ENCODE measurements at places on chromosomes 1 and 21.

GRCh38 chr1:80384083-80384830, 1377.7 kb upstream of the ADGRL4 start:
- DNase-seq, result no peak

DNA sequence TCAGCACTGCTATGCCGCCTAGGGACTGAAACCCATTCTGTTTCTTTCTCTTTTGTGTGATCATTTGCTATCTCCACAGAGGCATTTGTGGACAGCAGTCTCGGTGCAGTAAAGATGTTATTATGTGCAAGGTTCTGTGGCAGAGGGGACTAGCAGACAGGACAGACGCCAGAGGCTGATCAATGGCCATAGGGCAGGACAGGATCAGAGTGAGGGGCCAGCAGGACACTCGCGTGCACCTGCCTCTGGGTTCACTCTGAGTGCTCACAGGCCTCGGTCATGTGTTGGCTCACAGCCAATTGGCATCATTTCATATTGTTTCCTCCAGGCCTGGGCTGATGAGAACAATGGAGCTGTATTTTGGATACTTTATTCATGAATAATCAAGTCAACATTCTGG, 212.6 kb downstream of the TGFB2 start:
- DNase-seq, result peak; percentile 70

GRCh38 chr1:109787845-109788601, 24.3 kb upstream of the EPS8L3 start:
- no peak for DNase-seq

DNA sequence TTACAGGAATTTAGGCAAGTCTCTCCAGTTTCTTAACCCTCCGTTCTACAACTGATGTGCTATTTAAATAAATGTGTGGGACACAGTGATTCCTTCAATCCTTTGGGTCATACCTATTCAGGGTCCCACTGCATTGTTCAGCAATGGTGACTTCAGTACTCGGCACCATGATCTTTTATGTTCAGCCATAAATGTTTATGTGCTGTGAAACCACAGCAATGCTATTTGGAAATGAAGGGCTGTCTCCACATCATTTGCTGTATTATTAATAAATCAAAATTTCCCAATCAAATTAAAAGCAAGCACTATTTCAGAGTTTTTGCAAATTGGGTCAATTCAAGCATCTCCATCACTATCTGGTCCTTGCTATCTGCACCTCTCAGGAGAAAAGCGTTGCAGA, 84.8 kb downstream of the NR5A2 start:
- DNase-seq, result no peak

- no peak for DNase-seq
These were observed 271.7 kb upstream of the C1orf174 start for GRCh38 chr1:4171480-4172450.

- DNase-seq, result no peak
These were observed at the start of gene RHBDL2 for GRCh38 chr1:38941527-38942019. TSS of gene RHBDL2 (minus strand) at chr1:38941830. CDS start at chr1:38919212, 22,618 bp downstream.

- no peak for DNase-seq
These were observed 8.8 kb upstream of the RNPC3 start for GRCh38 chr1:103516693-103517092.

DNA sequence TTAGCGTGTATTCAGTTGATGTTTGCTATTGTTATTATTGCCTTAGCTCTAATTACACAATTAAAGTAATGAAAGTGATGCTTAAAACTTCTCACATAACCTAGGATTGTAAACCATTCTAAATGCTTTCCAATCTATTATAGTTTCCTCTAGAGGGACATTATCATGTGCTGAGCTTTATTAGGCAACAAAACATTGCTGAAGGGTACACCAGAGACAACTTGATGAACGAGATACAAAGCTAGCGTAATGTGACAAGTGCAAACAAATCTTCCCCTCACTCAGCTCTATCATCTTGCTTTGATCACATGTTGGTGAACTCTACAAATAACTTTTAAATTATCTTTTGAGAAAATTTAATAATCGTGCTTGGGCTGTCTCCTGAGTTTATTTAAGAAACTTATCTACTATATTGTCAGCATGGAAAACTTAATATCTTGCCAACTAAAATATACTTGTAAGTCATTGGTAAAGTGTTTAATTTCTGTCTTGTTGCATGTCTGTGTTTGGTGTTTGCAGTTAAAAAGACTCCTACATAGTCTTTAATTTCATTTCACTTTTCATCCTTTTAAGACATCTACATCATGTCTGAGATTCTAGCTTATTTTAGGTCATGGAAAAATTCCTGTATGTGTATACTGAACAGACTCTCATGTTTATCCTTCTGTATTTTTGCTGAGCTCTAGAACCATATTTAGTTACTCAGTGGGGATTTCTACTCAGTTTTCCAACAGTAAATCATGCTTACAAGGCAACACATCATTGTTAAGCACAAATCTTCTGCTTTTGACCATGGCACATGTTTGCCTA, 104.2 kb upstream of the ADAMTS5 start:
- no peak for DNase-seq

DNA sequence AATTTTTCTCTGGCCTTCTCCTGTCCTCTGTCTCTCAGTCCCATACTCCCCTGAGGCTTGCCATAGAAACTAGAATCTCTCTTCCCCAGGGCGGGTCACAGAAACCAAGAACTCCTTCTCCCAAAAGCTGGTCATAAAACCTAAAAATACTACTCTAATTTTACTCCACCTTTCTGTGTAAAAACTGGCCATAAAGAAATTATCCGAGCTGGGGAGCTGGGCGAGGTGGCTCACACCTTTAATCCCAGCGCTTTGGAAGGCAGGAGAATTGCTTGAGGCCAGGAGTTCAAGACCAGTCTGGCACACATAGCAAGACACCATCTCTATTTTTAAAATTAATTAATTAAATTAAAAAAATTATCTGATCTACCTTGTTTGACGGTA, 3.0 kb downstream of the ALG14 start:
- DNase-seq, result no peak

GRCh38 chr21:33767236-33767635, 124.9 kb downstream of the ITSN1 start:
- DNase-seq, result no peak

GRCh38 chr1:202805886-202806844, 2.1 kb downstream of the KDM5B start:
- no peak for DNase-seq

GRCh38 chr1:173048621-173049321, 2.0 kb downstream of the TNFSF18 start:
- DNase-seq, result no peak

DNA sequence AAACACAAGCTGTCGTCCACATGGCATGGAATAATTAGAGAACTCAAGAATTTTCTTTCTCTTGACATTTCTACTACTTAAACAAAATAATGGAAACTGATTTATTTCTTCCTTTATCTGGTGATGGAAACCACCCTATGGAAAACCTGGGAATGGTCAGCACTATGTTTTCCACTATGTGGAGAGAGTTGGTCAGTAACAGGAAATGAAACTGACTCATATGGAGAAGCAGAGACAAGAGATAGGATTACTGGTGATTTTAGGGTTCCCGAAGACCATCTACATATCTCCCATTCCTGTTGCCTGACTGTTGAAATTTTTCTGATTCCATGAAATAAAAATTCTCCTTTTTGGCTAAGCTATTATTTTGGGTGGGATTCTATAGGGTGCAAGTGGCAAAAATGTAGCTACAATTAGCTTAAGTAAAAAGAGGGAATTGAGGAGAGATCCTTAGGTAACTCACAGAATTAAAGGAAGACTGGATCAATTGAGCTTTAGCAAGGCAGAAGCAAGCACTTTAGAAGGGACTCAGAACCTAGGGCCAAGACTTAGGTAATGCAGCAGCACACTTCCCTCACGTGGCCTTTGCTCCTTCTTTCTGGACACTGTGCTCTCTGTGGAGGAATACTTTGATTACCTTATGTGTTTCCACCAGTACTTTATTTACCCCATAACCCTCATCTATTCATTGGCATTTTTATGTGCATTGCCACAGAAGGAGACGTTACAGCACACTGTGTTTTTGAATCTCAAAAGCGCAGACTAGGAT, 89.6 kb downstream of the LEPR start:
- no peak for DNase-seq

- DNase-seq, result no peak
These were observed 1518.9 kb upstream of the B3GALT2 start for GRCh38 chr1:194705123-194705854.

DNA sequence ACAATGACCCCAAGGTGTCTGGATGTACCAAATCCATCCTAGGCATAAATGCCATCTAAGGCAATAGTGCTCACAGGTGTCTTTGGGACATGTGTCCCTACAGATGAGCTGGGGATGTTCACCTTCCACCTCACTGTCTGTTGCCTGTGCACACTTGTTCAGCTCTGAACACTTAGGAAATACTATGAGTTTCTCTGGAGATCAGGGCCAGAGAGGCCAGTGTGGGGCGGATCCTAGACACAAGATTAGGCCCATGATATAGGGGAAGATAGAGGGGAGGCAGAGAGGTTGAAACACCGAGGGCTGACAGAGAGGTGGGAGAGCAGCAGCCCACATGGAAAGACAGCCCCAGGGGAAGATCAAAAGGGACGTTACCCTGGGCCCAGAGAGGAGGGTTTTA, 25.6 kb downstream of the C1orf116 start:
- DNase-seq, result no peak

DNA sequence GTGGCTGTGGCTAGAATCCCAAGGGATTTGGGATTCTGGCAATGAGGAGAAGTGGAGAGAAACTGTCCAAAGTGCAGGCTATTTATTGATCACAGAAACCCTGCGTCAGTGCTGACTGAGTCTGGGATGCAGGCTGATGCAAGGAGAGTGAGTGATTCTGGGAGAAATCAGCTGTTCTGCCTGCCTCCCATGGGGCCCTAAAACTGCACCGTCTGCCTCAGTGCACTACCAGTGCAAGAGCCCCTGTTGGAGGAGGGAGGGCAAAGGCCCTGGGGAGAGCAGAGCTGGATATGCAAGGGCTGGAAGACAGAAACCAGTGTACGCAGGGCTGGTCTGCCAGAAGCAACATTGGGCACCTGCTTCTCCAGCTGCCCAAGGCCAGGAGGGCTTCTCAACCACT, 42.6 kb downstream of the C1orf198 start:
- DNase-seq, result no peak

GRCh38 chr1:98467586-98467985, 193.9 kb upstream of the SNX7 start:
- DNase-seq, result no peak

DNA sequence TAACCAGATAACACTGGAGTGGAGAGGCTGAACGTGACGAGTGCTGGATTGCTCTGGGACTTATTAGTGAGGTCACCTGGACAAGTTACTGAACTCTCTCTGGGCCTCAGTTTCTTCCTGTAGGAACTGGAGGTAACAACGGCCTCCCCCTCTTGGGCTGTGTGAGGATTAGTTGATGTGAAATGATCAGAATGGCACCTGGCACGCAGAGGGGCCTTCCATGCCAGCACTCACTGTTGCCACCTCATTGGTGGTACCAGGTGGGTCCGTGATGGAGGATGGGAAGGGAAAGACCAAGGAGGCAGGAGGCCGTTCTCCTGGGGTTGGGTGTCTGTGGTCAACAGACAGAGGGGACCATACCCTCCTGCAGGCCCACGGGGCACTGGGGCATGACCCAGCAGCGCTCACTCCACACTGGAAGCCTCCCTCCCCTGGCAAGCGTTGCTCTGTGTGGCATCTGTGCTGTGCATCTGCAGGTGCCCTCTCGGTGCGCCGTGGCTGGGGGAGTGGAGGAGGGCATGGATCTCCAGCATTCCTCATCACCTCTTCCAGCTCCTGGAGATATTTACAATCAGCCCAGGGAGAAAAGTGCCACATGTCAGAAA, 349.5 kb upstream of the VAMP3 start:
- no peak for DNase-seq

DNA sequence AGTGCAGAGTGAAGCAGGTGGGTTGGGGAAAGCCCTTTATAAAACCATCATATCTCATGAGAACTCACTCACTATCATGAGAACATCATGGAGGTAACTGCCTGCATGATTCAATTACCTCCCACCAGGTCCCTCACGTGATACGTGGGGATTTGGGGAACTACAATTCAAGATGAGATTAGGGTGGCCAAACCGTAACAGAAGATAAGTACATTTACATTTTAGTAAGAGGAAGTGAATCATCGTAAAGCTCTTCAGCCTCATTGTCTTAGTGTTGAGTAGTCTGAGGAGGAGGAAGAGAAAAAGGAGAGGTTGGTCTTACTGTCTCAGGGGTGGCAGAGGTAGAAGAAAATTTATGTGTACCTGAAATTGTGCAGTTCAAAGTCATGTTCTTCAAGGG, 1053.4 kb upstream of the ADGRL4 start:
- DNase-seq, result no peak

- DNase-seq, result no peak
These were observed 243 bp downstream of the ADAM15 start for GRCh38 chr1:155051342-155051776.

DNA sequence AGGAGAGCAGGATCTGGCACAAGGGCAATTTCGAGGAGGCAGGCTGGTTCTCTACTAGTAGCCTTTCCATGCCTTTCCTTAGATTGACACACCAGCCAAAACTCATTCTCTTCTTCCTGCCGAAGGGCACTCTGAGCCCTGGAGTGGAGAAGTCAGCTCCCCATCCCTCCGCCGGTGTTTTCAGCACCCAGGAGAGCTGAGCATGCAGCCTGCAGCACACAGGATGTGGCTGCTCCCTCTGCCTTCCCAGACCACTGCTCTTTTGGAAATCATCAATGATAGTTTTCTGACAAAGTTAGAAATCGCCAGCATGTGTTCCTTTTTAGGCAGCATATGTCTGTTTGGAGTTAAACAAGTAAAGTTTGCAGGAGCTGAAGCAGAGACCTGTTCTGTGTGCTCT, 11.7 kb downstream of the RNU5D-1 start:
- DNase-seq, result no peak

DNA sequence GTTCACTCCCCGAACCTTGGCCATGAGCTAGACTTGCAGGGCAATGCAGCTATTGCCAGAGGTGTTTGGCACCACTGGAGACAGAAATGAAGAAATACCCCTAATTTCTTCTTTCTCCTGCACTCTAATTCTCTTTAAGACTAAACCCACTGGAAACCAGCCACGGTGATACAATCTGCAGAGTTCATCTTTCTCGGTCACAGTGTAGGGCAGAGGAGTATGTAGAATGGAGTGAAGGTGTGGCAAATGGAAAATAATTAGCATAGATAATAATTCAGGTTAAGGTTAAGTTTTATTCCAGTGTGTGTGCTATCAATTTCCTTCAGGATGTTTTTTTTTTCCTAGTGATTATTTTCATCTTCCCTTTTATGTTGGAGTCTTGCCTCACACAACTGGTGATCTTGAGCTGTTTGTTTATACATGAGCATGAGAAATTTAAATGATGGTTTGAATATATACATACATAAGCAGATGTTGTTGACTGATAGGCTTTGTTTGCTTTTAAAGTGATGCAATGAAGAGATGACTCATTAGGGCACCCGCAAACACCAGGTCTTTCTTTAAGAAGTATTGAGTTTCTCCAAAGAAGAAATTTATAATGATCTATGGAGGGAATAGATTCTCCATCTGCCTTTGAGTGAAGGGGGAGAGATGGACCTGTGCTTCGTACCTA, 81.9 kb downstream of the SPATA17 start:
- no peak for DNase-seq
